RPMI7951 (cell line): ENCODE measurements at places on chromosomes 1 and 21. TPM values are rescaled to one million over a fixed set of nuclear protein-coding genes. Genes with fewer than 3 reads are reported as not detected.

- DNase-seq: no peak
Measured at GRCh38 chr1:47399846-47400155, 16.3 kb upstream of the FOXE3 start.

Gene C8A
- not detected in 2 replicates for total RNA-seq

Gene KCNE2
- not detected in 2 replicates for total RNA-seq

Gene KRTAP10-10
- not detected in 2 replicates for total RNA-seq

GRCh38 chr1:1345384-1345783 lies 3.8 kb downstream of the DVL1 start:
- DNase-seq: peak; percentile 45

Gene TYW3
- 24.3 and 29.6 TPM in 2 replicates for total RNA-seq

Gene LCE2A
- total RNA-seq: not detected in 2 replicates

Gene GBP6
- not detected in 2 replicates for total RNA-seq

Gene OR6N1
- not detected in 2 replicates for total RNA-seq

Gene FAAH
- not detected in 2 replicates for total RNA-seq

DNA sequence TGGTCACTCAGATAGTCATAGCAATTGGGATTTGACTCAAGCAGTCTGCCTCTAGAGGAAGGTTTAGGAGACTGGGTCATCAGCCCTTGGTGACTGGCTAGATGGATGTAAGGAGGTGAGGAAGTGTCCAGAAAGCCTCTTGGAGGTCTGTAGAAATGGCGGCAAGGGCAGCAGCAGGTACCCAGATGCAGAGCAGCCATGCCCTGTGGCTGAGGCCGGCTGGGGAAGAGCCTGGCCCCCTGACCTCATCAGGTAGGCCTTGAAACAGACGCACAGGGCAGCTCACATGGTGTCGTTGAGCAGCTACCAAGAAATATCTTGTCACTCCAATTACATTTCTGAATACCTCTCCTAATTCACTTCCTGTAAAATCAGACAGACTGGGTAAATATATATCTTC lies 98.2 kb downstream of the DMRTB1 start:
- no peak for DNase-seq

DNA sequence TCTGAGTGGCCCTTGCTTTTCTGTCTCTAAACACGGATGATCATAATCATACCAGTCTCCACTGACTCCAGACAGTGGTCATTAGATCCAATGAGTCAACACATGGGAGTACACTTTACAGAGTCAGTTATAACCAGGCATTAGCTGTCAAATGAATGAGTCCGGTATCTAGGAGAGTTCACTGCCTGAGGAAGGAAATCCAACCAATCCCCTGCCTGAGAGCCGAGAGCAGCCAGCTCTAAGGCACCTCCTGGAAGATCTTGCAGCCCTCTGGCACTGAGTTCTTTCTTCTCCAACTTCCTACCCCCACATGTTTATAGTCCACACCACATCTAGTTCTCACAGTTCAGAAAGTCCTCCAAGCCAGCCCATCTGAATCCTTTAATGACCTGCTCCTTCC lies 29.4 kb upstream of the RBM15 start:
- peak; percentile 81 for DNase-seq
